ENCODE measurements at places on chromosomes 3 and 15.

DNA sequence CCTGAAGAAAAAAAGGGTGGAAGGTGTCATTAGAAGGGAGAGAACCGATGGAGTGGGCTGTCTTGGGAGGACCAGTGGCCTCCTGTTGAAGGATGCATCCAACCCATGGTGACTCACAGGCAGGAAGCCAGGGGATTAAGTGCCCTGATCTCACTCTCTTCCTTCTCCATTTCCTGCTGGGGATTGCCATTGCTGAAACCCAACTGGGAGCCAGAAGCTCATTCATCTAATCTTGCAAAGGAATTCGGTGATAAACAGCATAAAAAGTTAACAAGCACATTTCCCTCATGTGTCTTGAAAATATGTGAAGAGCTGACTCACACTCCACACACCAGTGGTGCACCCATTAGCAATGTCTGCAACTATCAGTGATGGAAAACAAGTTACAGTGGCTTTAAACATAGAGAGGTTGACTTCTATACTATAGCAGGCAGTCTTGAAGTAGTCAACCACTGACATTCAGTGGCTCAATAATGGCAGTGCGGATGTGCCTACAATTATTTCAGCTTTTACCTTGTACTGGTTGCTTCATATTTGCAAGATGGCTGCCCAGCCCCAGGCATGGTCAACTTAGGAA lies 12.8 kb upstream of the CSRNP1 start:
- no peak for DNase-seq

- no peak for DNase-seq
Measured at GRCh38 chr3:143654906-143655305, 193.4 kb downstream of the SLC9A9 start.

DNA sequence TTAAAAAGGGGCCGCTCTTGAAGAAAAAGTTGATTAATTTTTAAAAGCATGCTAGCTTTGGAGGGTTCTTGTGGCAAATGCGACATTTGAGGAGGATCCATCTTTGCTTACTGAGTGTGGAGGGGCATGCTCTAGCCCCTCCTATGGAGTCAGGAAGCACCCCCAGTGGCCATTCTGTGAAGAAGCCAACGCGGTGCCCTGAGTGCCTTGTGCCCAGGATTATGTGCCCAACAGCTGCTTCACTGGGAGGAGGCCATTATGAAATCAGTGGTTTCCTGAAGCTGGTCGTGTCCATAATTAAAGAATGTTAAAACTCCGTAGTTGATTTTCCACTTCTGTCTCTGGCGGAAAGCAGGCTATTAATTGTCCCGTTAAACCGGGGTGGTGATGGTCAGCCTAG lies 69.1 kb upstream of the TNFAIP8L3 start:
- no peak for DNase-seq

GRCh38 chr3:44665173-44665572 lies 16.6 kb downstream of the ZNF35 start:
- no peak for DNase-seq

DNA sequence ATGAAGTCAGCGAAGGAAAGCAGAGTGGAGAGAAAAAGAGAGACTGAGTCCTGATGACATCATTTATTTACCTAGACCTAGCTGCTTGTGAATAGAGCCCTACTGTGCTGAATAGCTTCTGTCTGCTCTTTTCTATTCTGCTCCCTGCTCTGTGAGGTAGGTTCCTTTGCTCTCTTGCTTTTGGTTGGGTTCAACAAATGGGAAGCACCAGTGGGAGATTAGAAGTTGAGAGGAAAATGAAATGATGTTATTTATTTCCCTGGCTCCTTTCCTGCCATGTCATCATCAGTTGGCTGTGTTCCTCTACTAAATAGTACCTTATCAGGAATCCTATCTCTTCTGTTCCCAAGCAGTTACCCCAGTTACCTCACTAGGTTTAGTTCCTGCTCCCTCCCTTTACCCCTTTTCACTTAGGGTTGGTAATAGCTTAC lies 23.5 kb downstream of the DTWD1 start:
- no peak for DNase-seq

GRCh38 chr15:48458876-48459275 lies 127.6 kb downstream of the DUT start:
- no peak for DNase-seq

DNA sequence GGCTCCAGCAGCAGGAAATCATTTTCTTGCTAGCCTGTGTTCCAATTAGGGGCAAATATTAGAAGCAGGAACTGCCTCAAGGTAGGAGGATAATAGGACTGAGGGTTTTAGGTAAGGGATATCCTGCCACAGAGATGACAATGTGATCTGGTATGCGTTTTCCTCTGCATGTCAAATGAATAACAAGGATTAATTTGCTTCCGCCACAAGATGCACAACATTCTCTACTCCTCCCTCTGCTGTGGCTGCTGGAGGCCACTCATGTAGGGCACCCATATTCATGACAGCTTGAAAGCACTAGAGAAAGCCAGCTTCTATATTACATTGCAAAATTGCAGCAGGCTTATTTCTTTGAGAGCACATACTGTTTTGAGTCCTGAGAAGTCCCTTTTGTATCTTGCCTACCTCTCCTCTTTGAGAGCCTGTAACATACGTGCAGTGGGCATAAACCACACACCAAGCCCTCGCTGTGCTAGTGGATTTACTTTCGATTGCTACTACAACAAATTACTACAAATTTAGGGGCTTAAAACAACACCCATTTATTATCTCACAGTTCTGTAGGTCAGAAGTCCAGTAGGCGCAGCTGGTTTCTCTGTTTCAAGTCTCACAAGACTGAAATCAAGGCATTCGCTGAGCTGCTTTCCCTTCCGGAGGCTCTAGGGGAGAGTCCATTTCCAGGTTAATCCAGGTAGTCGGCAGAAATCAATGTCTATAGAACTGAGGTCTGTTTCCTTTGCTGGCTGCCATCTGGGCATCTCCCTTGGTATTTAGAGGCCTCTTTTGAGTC lies 5.9 kb upstream of the CD47 start:
- DNase-seq: no peak

DNA sequence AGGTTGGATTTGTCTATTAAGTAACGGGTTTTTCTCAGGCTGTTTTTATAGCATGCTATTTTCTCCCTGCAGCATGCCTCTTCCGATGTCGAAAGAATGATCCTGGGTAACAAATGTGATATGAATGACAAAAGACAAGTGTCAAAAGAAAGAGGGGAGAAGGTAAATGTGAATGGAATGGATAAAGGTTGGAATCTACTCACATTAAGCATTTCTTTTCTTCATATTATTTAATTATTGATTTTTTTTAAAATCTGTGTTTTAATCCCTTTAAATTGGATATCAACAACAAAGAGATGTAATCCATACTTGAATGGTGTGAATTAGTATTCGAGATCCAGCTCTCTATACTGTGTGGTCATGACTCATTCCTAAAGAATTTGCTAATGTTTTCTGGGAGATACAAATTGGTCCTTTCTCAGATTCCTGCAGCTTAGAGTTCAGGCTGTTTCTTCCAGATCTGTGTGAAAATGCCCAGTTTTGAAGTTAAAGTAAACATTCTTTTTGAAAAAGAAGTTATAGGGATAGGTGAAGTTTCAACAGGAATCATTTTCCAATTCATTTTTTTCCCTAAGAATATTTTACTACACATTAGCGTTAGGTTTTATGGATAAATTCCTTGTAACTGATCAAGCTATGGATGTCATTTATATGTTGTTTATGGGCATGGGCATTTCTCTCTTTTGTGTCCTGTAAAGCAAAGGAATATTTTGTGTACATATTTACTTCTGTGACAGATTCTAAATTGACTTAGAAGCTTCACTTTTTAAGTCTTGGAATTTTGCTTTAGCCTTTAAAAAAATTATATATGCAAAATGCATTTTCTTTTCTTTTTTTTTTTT lies 20.8 kb upstream of the APH1B start:
- DNase-seq: no peak

- DNase-seq: no peak
Measured at GRCh38 chr3:217948-218347, 21.4 kb downstream of the CHL1 start.

DNA sequence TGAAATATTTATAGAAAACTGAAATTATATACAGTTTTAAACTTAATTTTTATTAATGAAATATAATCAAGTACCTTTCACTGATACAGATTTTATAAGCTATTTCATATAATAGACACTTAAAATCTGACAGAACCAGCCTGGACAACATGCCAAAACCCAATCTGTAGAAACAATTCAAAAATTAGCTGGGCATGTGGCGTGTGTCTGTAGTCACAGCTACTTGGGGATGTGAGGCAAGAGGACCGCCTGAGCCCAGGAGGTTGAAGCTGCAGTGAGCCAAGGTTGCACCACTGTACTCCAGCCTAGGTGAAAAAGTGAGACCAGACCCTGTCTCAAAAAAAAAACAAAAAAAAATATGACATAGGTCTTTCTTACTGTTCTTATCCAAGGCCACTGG lies 238.3 kb upstream of the MANF start:
- no peak for DNase-seq

DNA sequence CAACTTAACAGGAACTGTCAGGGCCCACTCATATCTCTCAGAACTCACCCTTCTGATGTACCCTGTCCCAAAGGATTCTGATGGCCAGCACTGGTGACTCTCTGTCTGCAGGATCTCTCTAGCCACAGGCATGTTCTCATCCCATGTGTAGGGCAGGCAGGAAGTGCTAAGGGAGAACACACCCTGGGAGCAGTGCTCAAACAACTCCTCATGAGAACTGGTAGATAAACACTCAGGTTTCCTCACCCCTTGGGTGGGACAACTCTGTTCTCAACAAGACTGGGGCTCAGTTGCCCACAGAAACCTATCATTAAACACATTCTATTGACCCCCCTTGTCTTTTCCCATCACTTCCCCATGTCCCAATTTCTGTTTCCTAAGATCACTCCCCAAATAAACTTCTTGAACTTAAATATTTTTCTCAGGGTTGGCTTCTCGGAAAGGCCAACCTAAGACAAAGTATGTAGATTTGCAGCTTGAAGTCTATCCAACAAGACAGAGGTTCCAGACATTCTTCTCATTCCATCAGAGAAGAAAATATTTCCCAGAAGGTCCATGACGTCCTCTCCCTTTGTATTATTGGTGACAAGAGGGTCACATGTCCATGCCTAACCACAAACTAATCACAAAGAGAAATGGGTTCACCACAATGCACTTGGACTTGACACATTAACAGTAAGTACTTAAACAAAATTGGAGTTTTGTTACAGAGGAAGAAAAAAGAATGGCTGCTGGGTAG lies 276.6 kb upstream of the GADL1 start:
- DNase-seq: no peak

All from activated T-cell treated with anti-CD3 and anti-CD28 coated beads, Interleukin-2, amount 50 U/mL, for 24 hours (primary cell).